Anterior cingulate cortex (tissue), 58 donors: ENCODE measurements at places on chromosomes 11 and 22.

DNA sequence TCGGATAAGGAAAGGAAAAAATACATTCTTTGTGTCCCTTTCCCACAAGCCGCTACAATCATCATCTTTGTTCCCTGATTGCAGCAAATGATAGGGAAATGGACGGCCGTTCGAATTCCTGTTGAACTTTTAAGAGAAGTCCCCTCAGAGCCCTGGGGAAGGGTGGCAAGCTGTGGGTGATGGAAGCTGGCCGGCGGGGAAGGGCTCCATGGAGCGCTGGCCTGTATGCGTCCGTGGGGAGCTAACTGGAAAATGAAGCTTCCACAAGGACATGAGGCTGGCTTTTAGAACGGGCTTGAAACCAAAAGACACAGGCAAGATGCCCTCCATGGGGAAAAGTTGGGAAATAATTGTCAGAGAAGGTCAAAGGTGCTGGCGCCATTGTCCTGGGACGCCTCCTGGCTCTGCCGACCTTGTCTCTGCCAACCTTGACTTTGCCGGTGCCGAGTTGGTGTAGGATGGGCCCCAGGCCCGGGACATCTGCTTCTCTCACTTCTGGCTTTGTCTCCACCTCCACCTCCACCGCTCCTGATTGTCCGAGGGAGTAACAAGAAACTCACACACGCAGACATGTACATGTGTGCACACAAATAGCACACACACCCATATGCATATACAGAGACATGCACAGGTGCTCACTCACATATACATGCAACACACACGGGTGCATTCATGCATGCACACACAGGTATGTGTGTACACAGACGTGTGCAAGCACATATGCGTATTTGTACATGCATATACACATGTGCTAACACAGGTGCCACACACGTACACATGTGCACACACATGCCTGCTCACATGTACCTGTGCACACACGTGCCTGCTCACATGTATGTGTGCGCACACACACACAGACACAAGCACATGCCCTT, 14.5 kb upstream of the PPARA start:
- DNase-seq: no peak

GRCh38 chr22:23204541-23205157, 24.3 kb downstream of the BCR start:
- peak; percentile 38 for DNase-seq

- DNase-seq: no peak
Measured at GRCh38 chr11:126496576-126497337, 141.3 kb downstream of the ST3GAL4 start.

- DNase-seq: no peak
Measured at GRCh38 chr11:12815931-12816494, 141.8 kb downstream of the TEAD1 start.

DNA sequence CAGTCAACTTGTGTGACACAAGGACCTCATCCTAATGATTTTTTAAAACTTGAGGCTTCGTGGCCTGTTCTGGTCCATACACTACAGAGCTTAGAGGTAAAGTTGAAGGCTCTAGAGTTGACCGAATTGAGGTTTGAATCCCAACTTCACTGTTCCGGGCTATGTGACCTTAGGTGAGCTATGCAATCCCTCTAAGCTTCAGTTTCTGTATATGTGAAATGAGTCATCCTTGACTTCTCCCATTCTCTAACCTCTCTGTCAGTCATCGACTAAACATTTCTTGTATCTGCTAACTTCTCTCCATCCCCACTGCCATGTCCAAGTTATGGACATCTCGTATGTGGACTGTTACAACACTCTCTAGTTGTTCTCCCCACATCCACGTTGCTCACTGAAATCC, 178.2 kb upstream of the TMEM45B start:
- DNase-seq: no peak

DNA sequence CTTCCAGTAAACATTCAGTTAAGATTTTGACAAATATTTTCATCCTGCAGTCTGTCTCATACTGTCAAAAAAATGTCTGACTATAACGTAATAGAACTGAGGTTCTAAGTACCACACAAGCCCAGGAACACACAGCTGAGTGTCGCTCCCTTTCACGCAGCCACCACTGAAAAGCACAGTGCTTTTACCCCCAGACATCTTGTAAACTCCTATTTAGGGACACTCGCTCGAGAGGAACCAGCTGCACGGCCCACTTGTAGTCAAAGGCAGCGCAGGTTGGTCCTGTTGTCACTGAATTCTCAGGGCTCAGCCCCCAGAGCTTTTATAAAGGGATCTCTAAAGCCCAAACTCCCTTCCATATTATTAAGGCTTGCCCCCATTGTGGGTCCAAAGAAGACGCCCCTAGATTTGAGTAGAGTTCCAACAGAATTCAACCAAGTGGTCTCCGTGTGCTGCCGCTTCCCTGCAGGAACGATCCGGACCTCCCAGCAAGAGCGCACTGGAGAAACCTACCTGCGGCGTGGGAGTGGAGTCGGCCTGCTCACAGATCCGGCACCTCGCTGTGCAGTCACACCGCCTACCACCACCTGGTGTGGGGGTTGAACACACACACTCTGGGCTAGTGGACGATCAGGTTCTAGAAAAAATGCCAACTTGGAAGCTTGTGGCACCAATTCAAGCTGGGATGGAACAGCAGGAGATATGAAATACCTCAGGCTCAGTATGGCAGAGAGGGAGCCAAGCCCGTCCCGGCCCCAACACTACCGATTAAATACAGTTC, 23.4 kb downstream of the ASPHD2 start:
- peak; percentile 35 for DNase-seq

GRCh38 chr11:114293201-114293711, 2.9 kb upstream of the NNMT start:
- no peak for DNase-seq

GRCh38 chr11:71120471-71120896, 131.9 kb downstream of the SHANK2 start:
- DNase-seq: no peak

DNA sequence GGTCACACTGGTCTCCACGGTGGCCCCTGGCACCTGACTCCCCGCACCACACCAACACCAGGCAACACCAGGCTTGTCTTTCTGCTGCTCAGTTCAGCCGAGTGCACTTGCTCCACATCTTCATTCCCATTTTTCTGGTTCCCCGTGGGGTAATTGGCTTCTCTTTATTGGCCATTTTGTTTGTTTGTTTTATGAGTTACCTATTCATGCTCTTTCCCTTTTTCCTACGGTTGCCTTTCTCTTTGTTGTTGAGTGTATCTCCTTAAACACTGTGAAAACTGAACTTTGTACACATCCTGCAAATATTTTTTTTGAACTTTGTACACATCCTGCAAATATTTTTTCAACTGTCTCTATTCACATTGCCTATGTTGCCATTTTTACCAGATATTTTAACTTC, 834.0 kb downstream of the BRD1 start:
- DNase-seq: no peak

GRCh38 chr22:26592421-26592891, 2.5 kb upstream of the TPST2 start:
- no peak for DNase-seq

- no peak for DNase-seq
Measured at GRCh38 chr11:133318221-133318620, 214.1 kb downstream of the OPCML start.

GRCh38 chr11:118872403-118872821, 11.3 kb upstream of the CXCR5 start:
- DNase-seq: no peak

DNA sequence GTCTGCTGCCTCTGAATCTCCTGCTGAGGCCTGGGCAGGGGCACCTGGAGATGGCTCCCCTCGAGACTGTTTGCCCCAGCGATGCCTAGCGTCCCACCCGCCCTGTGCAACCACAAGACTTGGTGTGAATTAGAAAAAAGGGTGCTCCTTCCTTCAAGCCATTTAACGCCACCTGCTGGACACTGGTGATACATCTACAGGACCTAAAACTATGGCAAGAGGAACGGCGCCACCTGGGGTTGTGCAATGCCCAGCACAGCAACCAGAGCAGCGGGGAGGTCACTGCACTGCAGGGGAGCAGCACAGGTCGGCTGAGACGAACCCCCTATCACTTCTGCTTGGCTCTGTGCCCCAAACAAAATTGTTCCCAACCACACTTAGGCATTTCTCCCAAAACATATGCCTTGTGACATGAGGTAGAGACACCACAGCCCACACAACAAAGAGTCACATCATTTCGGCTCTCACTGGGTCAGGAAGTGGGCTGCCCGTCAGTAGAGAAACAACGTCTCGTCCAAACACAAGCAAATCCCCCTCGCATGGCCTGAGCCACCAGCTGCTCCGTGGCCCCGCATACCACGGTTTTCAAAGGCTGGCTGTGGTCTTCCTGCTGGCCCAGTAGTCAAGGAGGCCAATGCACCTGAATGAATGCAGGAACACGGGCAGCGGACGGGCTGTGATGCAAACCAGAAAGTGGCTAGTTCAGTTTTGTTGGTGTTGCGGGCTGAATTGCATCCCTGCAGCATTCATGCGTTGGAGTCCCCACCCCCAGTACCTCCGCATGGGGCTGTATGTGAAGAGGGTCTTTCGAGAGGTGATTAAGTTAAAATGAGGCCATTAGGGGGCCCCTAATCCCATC, 171.9 kb downstream of the SHANK2 start:
- peak; percentile 32 for DNase-seq

DNA sequence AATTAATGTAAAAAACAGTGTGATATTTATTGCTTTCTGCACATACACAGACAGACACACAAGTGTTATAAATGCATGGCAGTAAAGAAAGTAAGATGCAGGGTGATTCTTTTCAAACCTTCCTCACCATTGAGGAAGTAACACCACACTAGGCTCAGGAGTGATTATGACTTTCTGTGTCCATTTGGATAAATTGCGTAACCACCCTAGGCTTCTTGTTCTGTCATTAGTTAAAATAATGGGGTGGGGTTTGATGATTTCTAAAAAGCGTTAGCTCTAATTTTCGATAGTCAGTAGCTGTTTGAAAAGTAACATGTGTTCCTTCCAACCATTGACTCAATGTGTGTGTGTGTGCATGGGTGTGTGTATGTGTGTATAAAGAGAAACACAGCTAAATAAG, 1080.2 kb downstream of the NTM start:
- no peak for DNase-seq

GRCh38 chr11:82034527-82034926, 699.1 kb downstream of the FAM181B start:
- DNase-seq: no peak

DNA sequence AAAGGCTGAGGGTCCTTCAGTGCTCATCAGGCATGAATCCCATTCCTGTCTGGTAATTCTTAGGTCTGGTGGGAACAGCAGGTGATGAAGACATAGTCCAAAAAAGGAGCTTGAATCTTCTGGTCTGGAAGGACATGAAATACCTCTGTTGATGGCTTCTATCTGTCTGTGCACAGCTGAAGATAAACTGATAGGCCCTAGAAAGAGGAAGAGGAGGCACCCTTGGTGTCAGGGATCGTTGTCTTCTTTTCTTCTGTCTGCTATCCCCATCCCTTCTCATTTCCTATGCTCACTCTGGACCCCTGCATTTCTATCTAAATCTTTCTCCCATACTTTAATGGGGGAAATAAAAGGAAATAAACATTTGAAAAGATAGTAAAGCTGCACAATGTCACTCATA, 9.4 kb downstream of the AGBL2 start:
- DNase-seq: no peak

- no peak for DNase-seq
Measured at GRCh38 chr11:77457340-77457739, 16.6 kb downstream of the PAK1 start.

- DNase-seq: no peak
Measured at GRCh38 chr11:117084992-117085391, 13.2 kb downstream of the SIK3 start.

DNA sequence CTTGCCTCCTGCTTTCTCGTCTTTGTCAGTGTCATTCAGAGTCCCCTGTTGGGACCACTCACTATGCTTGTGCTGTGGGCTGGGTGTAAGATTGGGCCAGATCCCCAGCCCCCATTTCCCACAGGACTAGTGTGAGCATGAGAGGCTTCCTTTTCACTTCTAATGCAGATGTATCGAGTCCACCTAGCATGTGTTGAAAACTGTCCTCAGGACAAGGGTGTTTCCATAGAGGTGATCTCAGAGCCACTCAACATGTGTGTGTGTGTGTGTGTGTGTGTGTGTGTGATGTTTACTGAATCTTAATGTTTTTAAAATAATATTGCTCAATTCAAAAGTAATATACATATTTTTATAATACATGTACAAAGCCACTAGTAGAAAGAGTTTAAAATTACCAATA, 11.4 kb upstream of the CD44 start:
- no peak for DNase-seq

GRCh38 chr11:132036746-132037466, 666.5 kb downstream of the NTM start:
- no peak for DNase-seq

DNA sequence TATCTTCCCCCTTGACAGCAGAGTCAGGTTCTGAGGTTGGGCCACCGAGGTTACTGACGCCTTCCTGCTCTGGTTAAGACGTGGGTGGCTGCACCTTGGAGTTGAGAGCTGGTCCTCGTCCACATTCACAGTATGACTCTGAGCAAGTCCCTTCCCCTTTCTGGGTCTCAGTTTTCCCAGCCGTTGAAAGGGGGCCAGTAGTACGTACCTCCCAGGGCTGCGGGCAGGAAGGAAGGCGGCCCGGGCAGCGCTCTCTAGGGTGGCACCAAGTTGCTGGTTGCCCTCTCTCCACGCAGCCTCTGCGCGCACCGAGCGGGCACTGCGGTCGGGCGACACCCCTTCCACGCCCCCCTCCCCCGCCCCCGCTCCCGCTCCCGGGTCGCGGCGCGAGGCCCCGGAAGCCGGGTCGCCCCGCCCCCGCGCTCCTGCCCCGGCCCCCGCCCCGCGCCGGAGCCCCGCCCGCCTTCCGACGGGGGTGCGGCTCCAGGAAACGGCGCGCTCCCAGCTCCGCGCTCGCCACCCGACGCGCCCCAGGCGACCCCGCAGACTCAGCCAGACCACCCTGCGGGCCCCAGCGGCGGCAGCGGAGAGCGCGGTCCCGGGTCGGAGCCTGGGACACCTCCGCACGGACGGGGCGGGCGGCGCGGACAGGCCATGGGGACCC, at the start of gene EHBP1L1:
Gene EHBP1L1 (plus strand): TSS at position 486 of the 664 bp plus-strand sequence. CDS start 250 bp downstream, outside the sequence.
- DNase-seq: no peak

GRCh38 chr22:45889093-45889538, 87.8 kb downstream of the WNT7B start:
- no peak for DNase-seq

GRCh38 chr11:70348191-70348590, 50.1 kb upstream of the CTTN start:
- DNase-seq: no peak

- DNase-seq: no peak
Measured at GRCh38 chr11:119723243-119723951, 5.6 kb downstream of the NECTIN1 start.

GRCh38 chr11:57172031-57172430, 9.7 kb upstream of the LRRC55 start:
- no peak for DNase-seq

GRCh38 chr11:8871171-8871775, 39.7 kb upstream of the AKIP1 start:
- peak; percentile 45 for DNase-seq
